A549 treated with Mapracorat at 1 μM for 4 hours (cell line): ENCODE measurements at places on chromosomes 7 and 10. TPM values are rescaled to one million over a fixed set of nuclear protein-coding genes. Genes with fewer than 3 reads are reported as not detected.

ZNF22 gene
- total RNA-seq, result 5.3 to 6.6 TPM (median 5.8 TPM) in 5 replicates

TMEM236 gene
- 0.02 to 0.08 TPM (median 0.03 TPM) in 5 replicates for total RNA-seq

TAS2R4 gene
- 0.07 to 0.16 TPM (median 0.14 TPM) in 5 replicates for total RNA-seq

NRG3 gene
- not detected in 5 replicates for total RNA-seq

CLRN3 gene
- total RNA-seq, result not detected in 5 replicates

FAM25G gene
- total RNA-seq, result 1.1 to 2.0 TPM (median 1.4 TPM) in 3 of 5 replicates, not detected in the others
